ENCODE measurements at places on chromosomes 12 and 14. TPM values are rescaled to one million over a fixed set of nuclear protein-coding genes. Genes with fewer than 3 reads are reported as not detected.

FRS2 gene
- 31.1 TPM for total RNA-seq

ASCL1 gene
- not detected for total RNA-seq

GRCh38 chr12:47247418-47247817 is 167.7 kb upstream of the AMIGO2 start:
- DNase-seq = peak; percentile 76

GRCh38 chr14:74592476-74593201 is 19.4 kb downstream of the LTBP2 start:
- DNase-seq = no peak

LTBP2 gene
- total RNA-seq = 84.9 TPM

GRCh38 chr12:23352670-23353069 is 596.8 kb downstream of the SOX5 start:
- no peak for DNase-seq

- no peak for DNase-seq
Measured at GRCh38 chr12:69106482-69107118, 132.8 kb upstream of the CPSF6 start.

PPP1R36 gene
- total RNA-seq = 3.2 TPM

GRCh38 chr12:82174383-82174782 is 183.8 kb downstream of the CCDC59 start:
- DNase-seq = no peak

DNA sequence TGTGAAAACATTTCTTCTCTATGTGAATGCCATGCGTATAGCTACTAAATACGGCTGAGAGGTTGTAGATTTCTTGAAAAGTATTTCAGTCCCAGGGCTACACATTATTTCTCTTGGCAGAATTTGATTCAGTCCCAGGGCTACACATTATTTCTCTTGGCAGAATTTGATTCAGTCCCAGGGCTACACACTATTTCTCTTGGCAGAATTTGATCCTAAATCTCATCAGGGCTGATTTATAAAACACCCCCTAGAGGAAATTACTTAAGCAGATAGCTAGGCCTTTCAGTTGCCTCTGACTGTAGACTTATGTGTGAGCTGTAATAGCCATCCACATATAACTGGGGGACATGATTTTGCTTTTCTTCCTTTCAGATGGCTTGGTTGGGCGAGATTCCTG is 50.4 kb downstream of the AK7 start:
- DNase-seq = no peak

PIK3C2G gene
- 38.8 TPM for total RNA-seq

AEBP2 gene
- total RNA-seq = 39.5 TPM

DNA sequence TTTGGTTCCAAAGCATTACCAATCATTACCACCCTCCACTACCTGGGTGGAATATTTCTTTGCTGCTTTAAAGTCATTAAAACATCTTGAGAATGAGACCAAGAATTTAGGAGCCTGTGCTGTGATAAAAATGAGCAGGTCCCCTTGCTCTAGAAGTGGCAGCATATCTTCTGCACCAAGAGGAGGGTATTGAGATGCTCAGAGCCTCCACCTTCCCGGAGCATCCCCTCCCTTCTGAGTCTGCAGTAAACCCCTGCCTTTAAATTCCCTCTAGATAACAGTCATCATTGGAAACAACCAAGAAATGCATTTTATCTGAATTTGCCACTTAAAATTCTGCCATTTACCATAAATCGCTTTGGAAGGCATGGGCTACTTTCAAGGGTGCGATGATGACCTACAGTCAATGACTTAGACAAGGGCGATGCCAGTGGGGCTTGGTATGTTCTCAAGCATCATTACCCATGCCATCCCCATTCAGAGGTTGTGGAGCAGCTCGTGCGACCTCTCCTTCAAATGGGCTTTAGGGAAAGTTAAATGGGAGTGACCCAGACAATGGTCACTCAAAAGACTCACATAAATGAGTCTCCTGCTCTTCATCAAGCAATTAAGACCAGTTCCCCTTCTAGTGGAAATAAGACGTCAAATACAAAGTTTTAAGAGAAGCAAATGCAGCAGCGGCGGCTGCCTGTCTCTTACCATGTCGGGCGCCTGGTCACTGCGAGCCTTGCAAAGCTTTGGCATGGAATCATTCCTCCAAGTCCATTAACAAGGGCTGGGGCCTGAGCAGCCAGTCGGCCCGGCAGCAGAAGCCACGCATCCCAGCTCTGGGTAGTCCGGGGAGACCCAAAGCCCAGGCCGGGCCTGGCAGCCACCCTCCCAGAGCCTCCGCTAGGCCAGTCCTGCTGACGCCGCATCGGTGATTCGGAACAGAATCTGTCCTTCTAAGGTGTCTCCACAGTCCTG is 334.5 kb downstream of the TMEM121 start:
- no peak for DNase-seq

DNA sequence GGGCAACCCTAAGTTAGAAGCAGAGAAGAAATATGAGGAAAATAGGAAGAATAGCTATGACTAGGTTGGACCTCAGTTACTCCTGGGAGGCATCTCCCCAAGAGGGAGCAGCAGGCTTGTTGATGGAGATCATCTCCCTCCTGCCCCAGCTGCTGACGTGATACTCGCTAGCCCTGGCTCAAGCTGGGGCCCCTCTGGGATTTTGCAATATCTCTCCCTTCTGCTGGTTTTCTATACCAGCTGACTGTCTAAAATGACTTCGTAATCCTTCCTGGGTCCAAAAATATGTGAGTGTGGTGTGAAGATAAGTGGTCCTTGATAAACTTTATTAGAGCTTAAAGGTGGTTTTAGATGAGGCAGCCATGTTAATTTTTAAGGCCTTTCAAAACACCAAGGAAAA is 4.5 kb upstream of the HECTD4 start:
- no peak for DNase-seq

IAPP gene
- not detected for total RNA-seq

All from mucosa of gallbladder (tissue), 1 donor.